ENCODE measurements at places on chromosomes 6 and 20.
A peak's percentile ranks its signal among the peaks of the same experiment; 100 is the strongest.

GRCh38 chr6:776528-776931 is 83.6 kb upstream of the EXOC2 start:
- DNase-seq = no peak

GRCh38 chr6:2378891-2379652 is 133.7 kb upstream of the GMDS start:
- DNase-seq = peak; percentile 53

GRCh38 chr6:91744566-91744965 is 1157.7 kb upstream of the MAP3K7 start:
- DNase-seq = no peak

- no peak for DNase-seq
Measured at GRCh38 chr6:167735084-167735950, 91.4 kb upstream of the AFDN start.

DNA sequence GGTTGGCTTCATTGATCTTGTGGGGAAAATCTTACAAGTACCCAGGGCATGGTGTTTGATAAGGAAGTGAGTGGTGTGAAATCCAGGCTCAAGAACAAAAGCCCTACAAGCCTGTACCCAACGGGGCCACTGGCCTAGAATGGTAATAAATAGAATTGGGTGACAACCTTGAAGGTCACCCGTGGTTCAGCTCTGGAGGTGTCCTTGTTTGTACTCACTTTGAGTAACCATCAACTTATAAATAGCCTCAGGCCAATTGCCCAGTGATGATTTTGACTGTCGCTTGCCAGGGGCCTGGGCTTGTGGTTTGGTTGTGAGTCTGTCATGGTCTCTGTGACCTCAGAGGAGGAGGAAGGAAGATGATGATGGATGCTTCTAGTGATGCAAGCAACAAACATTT is 87.8 kb downstream of the PHACTR3 start:
- no peak for DNase-seq

GRCh38 chr6:116633685-116634084 is 17.4 kb downstream of the RSPH4A start:
- no peak for DNase-seq

DNA sequence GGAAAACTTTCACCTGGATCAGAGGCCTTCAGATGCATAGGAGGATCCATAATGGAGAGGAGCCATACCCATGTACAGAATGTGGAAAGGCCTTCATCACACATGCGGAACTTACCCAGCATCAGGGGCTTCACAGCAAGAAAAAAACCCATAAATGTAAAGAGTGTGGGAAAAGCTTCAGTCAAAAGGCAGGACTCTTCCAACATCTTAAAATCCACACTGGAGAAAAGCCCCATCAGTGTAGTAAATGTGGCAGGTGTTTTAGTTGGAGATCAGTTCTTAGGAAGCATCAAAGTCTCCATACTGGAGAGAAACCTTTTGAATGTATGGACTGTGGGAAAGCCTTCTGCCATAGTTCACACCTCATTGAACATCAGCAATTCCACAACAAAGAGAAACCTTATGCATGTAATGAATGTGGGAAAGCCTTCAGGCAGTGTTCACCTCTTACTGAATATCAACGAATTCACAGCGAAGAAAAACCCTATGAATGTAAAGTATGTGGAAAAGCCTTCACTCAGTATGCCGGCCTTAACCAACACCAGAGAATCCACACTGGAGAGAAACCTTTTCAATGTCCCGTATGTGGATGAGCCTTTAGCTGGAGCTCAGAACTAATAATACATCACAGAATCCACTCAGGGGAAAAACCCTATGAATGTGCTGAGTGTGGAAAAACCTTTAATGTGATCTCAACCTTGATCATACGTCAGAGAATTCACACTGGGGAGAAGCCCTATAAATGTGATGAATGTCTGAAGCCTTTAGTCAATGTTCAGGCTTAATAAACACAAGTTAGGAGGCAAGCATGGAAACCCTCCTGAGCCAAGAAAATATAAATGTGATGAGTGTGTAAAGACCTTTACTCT is 36.7 kb upstream of the ZSCAN9 start:
- no peak for DNase-seq

GRCh38 chr6:7114744-7115458 is 7.1 kb downstream of the RREB1 start:
- no peak for DNase-seq

GRCh38 chr20:54318892-54319291 is 111.0 kb downstream of the PFDN4 start:
- no peak for DNase-seq

DNA sequence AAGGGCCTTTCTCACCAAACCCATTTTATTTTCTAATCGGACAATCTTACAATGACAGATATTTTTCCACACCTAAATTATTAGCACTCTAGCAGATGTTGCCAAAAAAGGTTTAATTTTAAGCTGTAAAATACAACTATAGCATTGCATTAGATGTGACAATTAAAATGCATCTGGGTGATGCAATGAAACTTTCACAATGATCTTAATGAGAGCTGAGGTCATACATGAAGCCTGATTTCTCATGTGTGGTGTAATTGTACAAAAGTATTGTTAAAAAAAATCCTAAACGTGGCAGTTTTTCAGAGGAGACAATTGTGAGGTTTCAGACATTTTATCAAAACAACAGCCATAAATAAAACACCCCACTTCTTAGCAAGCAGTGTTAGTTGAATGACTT is 606.0 kb downstream of the HDGFL1 start:
- no peak for DNase-seq

GRCh38 chr20:10591946-10592521 is 81.8 kb downstream of the JAG1 start:
- DNase-seq = no peak

GRCh38 chr6:13480631-13481501 is 6.5 kb downstream of the GFOD1 start:
- no peak for DNase-seq

DNA sequence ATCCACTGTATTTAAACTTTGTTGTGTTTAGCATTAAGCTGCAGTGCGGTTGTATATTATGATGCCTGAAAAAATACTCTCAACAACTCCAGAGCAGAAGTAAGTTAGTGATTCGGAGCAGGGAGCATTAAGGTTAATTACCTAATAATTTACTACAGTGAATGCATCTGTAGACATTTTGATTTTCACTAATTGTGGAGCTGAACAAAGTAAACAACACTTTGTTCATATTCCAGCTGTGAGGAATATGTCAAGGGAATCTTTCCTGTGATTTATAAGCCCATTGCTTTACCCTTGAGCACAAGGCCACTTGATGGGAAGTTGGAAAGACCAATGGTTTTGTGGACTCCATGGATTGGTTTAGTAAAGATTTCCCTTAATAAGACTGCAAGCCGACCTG is 77.1 kb downstream of the CBLN4 start:
- DNase-seq = no peak

DNA sequence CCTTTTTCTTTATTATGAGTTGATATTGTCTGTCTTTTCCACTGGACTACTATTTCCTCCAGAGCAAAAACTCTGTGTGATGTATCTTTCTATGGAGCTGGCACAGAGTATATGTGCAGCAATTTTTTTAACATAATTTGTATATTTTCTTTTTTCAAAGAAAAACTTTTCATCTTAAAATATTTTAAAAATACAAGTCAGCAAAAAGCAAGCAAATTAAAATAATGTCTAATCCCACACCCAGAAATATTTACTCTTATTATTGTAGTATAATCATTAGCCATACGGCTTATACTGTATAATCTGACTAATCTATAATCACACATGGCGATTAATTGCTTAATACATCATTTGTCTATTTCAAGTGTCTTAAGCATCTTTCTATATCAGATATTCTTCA is 49.7 kb upstream of the BTN3A2 start:
- no peak for DNase-seq

DNA sequence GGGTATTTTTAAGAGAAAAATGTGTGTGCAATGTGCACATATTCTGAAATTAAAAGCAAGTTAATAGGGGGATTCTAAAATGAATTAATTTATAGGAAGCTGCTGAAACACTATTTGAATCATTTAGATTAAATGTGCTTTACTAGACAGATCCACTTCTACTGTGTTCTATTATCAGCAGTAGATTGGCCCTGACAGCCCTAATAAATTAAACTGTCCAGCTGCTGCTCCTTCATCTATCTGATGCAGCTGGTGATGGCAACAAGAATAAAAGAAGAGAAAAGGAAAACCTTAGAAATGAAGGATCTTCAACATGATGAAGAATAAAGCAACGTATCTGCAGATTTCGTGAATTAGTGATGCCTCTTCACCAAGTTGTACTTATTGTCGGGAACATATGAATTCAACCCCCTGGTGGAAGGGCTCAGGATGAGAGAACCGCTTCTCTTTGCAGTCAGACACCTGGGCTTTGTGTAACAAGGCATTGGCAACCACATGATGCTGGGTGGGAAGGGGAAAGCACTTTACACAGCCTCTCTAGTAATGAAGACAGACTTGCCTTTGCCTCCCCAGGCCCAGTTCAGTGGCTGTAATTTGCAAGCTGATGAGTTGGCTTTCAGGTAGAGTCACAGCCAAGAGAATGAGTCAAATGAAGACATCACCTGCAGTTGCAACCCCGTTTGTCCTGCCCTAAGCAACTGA is 94.4 kb downstream of the LAMP5 start:
- no peak for DNase-seq

GRCh38 chr20:59767656-59768055 is 163.3 kb downstream of the PHACTR3 start:
- no peak for DNase-seq

- DNase-seq = no peak
Measured at GRCh38 chr6:24709014-24709711, 9.8 kb downstream of the C6orf62 start.

DNA sequence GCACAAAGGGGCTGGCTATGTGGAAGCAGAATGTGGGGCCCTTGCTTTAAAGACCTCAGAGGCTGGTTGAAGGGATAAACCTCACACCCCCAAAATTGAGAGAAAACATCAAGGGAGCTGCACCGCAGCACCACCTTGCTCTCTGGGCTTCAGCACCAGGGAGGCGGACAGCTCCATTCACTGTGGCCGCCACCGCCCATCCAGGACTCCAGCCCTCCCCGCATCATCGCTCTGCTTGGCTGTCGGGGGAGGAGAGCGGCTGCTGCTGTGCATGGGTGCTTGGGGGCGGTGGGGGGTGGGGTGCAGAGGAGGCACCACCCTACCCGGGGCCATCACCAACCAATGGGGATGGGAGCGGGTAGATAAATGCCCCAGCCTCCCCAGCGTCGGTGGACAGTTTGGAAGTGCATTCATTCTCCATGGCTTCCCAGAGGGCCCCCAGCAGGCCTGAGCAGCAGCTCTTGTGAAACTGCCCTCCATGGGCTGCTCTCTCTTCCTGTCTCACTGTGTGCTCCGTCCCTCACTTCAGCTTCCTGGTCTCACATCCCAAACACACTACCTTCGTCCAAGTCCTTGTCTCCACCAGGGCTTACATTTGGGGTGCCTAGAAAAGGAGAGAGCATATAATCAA is 75.7 kb upstream of the BHLHE23 start:
- DNase-seq = no peak

DNA sequence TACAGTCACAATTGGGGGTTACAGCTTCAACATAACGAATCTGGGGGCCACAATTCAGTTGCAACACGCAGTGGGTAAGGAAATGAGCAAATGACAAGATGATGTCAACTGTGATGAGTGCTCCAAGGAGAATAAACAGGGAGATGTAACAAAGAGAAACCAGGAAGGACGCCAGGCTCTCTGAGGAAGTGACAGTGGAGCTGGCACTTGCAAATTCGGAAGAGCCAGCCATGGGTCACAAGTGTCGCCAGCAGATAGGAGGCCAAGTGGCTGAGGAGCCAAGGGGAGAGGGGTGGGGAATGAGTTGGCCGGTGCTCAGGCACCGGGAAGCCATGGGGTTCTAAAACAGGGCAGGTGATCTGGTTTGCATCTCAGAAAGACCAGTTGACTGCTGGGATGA is 136.4 kb downstream of the EYA2 start:
- no peak for DNase-seq

DNA sequence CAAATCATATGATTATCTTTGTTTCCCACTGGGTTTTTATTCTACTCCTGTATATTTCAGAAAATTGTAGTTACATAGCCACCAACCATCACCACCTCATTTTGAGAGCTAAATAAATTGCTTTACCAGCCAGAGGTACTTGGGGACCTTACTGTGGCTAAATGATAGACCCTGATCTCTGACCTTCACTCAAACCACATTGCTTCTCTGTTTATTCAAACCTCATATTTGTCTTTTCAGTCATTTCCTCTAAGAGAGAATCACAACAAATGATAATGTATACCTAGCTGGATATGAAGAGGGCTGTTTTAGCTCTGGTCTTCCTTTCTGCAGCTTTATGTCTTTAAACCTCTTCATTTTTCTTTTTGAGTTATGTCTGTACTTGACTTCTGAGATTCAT is 142.8 kb downstream of the ADGB start:
- no peak for DNase-seq

GRCh38 chr20:38610521-38610920 is 8.9 kb downstream of the ARHGAP40 start:
- DNase-seq = no peak

DNA sequence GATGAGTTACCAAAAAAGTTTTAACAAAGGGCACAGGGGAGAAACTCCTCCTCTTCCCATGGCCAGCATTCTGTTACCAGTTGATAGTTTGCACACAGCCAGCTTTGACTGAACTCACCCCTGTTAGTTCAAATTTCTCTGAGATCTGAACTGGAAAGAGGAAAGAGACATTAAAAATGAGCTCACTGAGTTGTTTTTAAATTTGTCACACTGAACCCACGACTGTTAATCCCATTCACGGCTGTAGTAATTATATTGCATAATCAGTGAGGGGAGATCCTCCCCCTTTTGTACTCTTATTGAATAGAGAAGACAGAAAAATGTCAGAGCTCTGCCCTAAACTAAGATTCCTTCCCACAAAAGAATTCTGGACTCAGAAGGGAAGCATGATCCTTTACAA is 17.5 kb upstream of the DSP start:
- DNase-seq = no peak

DNA sequence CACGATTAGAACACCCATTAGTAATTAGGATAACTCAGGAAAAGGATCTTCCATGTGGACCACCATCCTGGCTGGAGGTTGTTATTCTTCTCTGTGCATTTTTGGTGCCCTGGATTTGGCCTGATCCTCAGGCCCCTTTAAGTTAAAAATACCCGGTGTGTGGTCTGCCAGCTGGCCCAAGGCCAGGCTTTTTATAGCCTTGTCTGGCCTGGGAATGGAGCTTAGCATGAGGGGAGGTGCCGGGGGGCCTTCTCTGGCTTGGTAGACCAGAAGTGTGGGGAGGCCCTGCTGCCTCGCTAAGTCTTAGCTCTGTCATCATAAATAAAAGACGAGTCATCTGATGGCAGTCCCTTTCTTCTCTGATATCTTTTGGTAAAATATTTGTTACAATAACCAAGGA is 71.4 kb downstream of the ARID1B start:
- no peak for DNase-seq

DNA sequence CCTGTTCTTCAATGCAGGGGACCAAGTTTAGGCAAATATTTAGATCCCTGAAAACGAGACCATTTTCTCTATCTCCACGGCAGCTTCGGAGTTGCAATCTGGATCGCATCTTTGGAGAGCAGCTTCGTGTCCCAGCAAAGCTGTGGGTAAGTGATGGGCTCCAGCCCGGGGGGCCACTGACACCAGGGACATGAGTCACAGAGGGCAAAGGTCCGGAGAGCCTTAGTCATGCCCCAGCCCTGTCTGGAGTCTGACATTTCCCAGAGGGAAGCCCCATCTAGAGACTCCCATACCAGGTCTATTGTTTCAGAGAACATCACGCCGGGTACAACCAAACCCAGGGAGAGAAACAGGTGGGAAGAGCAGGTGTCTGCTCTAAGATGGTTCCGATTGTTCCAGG is 95.9 kb downstream of the NFATC2 start:
- DNase-seq = no peak
